ENCODE measurements at places on chromosomes 7 and 10.

GRCh38 chr7:142563470-142563869, 185.8 kb upstream of the PRSS1 start:
- DNase-seq: no peak

DNA sequence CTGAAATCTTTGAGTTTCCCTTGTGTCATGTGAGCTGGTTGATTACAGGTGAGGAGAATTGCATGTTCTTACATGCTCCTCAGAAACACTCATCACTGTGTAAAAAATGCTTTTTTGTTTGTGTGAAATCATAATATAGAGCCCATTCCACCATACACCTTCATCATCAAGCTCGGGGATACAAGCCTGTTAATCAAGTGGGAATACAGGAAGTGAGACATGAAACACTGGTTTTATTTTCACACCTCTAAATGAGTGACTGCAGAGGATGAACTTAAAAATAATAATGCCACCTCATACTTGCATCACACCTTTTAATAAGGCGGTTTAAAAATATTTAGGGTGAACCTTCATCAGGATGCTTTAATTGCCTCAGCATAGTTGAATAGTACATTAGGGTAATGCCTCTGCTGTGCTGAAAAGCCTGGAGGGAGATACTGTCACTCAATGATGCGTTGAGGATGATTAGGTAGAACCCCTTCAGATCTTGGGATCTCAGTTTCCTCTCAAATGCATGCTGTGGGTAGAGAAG, 164.6 kb downstream of the AUTS2 start:
- DNase-seq: no peak

DNA sequence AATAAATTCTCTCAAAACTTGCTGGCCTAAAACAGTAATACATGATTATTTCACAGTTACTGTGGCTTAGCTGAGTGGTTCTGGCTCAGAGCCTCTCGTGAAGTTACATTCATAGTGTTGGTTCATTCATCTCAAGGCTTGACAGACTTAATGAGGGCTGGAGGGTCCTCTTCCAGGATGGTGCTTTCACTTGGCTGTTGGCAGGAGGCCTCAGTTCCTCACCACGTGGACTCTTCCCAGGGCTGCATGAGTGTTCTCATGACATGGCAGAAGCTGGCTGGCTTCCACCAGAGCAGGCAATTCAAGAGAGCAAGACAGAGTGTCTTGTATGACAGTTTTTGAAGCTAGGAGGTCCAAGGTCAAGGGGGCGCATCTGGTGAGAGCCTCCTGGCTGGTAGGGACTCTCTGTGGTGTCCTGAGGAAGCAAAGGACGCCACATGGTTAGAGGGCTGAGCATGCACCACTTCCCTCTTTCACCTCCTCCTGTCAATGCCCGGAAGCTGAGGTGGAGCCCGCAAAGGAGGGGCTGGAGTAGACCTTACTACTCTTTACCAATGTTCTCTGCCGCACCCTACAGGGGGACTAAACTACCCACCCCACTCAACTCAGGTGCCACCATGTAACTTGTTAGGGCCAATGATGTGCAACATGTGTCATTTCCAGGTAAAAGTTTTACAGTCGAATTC, 58.2 kb upstream of the YAE1 start:
- DNase-seq: peak; percentile 68

GRCh38 chr7:92682903-92683539, 92.8 kb upstream of the FAM133B start:
- no peak for DNase-seq

DNA sequence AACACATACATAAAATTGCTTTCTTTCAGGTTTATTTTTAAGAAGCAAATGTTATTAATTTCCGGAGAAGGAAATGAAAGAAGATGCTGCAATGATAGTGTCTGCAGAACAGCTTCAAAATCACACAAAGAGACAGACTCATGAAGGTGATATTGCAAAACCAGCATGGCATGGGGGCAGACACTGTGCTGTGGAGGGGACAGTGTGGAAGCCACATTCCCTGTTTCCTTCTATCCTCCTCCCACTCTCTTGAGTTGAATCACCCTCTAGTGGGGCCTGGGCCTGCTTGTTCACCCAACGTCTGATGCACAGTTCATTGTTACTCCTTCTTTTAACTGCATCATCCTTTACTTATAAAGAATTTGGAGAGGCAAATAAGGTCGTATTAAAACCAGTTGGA, 104.0 kb upstream of the INSIG1 start:
- DNase-seq: no peak

DNA sequence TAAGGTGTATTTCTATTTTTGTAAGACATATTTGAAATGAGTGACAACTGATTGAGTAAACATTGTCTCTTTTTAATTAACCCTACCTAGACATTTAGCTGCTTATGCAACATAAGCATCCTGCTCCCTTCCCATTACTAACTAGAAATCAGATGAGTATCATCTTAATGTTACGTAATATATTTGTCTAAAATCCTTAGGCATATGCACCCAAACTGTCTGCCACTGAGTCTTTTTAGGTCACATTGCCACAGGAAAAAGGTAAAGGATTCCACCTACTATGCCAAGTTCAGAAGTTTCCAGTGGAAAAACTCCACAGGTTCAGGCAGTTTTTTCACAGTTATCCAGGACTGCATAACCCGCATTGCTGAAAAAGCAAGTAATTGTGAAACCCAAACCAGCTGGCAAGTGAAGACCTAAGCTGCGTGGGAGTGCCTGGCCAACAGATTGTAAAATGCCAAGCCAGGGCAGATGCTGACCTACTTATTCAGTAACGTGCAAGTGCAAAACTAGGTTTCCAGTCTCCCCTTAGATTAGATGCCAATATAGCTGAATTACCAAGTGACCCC, 983.7 kb downstream of the GATA3 start:
- DNase-seq: no peak

DNA sequence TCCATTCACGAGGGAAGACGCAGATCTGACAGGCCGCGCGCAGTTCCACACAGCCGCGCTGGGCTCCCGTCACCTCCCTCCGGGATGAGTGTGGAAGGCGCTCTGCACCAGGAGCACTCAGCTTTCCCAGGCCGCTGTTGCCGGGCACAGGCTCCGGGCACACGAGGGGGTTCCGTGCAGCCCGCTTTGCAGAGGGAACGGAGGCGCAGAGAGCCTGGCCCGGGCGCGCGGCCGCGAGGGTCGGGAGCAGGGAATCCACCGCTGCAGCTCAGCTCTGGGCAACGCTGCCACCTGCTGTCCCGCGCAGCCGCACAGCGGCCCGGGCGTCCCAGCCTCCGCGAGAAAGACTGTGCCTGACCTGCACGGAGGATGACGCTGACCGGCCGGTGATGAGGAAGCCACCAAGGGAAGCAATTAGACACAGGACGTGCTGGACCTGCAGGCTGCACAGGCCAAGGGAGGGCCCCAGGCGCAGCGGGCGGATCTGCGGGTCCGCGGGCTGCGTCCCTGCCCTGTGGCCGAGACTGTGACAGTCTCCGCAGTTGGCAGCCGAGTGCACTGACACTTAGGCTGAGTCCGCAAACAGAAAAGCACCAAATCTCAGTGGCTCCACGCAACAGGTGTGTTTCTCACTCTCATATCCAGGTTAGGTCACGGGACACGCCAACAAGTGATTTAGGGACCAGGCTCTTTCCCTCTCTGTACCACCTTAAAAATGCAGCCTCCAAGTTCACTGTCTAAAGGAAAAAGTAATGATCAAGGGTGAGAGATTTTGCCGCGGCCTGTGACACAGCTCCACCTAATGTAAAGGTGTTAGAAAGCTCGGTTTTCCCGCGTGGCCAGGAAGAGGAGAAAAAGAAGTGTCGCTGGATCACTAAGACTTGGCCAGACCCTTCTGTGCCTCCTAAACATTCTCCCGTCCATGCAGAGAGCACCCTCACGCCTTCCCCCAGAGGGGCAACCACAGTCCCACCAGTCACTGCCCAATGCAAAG, 94.5 kb downstream of the SEC61G start:
- no peak for DNase-seq

DNA sequence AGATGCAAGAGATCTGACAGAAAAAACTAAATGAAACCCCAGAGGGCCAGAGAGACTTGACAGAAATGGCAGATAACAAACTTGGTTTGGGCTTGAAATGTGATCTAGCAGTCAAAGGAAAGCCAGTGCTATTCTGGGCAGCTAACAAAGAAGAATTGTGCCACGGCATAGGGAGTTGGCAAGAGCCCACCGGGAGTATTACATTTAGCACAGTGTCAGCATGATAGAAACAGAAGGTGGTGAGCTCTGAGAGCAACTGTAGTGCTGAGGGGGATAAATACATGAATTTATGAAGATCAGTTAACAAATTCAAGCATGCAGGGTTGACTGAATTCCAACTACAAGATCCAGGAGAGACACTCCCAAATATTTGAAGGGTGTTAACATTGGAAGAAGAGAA, 91.1 kb downstream of the AHCYL2 start:
- peak; percentile 54 for DNase-seq

- no peak for DNase-seq
Measured at GRCh38 chr10:70573599-70574506, 28.7 kb downstream of the PRF1 start.

GRCh38 chr7:2644562-2645273, 12.9 kb downstream of the TTYH3 start:
- DNase-seq: no peak

DNA sequence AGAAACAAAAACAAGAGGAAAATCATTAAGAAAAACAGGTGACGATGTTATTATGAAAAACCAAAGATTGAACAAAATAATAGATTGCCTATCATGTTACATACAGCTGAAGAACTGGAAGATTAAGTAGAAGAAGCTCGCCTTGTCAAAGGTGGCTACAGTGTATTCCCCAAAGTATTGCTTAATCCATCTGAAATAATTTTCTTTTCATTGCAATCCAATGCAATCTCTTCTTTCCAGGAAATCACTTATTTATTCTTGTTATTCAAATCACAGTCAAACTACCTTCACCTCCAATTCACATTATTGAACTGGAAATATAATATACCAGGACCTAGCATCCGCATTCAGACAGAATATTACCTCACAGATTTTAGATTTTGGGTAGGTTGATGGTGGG, 235.9 kb downstream of the AHR start:
- DNase-seq: no peak

GRCh38 chr7:150368096-150368883, at the start of gene REPIN1:
Gene REPIN1, plus strand, starts transcription at chr7:150368822. Its CDS starts 890 bp downstream, at chr7:150369712.
- DNase-seq: peak; percentile 59

DNA sequence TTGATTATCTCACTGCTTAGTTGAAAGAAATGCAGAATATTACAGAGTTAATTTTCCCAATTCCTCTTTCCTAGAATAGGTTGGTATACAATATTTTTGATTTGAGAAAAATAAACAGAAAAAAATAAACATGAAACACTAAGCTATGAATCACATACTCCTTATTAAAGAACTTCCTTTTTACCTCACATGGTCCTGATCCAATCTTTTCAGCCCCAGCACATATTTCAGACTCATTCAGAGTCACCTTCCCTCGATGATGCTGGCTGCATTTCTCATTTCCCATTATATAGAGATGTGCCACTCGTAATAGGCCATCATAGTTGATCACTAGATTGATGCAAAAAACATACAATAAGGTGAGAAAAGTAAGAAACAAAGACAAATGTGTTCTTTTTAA, 64.6 kb downstream of the HGF start:
- no peak for DNase-seq

- DNase-seq: no peak
Measured at GRCh38 chr7:95960706-95961244, 188.4 kb downstream of the DYNC1I1 start.

- DNase-seq: no peak
Measured at GRCh38 chr10:54837479-54837878, 36.4 kb upstream of the PCDH15 start.

DNA sequence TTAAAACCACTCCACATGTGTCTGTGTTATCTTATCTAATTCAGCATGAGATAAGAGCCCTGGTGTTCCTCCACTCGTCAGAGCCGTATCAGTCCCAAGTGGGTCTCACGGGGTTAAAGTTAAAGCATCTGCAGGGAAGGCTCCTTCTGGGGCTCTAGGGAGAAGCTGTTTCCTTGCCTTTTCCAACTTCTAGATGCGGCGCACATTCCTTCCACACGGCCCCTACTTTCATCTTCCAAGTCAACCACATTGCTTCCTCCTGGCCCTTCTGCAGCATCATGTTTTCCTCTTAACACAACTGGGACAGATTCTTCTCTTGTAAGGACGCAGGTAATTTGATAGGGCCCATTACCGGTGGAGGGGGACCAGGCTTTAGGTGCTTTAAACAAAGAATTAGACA, 620.1 kb upstream of the DPP6 start:
- no peak for DNase-seq

GRCh38 chr7:94453898-94454297, 55.7 kb upstream of the CASD1 start:
- no peak for DNase-seq

- DNase-seq: no peak
Measured at GRCh38 chr7:24877790-24878311, 102.1 kb downstream of the OSBPL3 start.

DNA sequence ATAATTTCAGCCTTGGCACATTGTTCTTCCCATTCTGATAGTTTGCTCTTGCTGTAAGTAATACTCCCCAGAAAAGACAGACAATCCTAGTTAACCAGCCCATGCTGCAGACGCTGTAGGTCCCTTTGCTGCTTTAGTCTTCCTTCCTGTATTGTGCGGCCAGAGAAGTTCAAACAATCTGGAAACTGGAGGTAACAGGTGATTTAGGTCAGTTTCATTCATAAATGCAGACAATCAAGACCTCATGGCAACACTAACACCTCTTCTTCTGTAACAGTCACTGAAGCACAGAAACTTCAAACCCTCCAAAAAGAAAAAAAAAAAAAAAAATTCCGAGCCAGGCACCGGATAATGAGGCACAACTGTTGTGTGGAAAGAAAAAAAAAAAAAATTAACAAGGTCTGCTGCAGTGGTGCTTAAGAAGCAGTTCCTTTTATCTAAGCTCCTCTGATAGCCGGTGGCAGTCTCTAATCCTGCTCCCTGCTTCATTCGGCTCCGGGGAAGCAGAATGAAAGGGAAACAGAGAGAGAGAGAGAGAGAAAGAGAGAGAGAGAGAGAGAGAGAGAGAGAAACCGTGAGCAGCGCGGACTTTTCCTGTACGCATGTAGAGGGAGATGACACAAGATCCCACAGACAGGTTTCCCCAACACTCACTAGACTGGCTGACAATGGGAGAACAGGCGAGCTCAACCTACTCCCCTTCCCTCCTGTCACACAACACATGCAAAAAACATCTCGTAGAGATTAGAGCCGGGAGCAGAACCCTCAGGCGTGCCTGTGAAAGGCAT, at the start of gene SEMA3A:
Gene SEMA3A (minus strand): TSS at position 306 of the 788 bp plus-strand sequence. CDS start 203 bp downstream, at position 103.
- peak; percentile 49 for DNase-seq

DNA sequence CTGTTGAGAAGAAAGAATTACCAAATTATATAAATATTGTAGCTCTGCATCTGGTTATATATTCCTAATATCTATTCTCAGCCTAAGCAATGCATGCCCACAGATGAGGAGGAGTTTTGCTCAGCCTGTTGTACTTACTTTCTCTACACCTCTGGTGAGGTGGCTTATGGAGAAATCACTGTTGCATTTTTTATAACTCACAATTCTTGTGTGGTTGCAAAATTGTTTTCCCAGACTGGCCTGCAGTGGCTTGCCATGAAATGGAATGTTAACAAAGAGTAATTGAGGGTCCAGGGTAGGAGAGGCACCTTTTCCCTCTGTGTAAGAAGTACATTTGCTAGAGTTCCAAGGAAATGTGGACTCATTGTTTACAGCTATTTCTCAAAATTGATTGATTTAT, 202.0 kb upstream of the SEMA3E start:
- no peak for DNase-seq

Measured in NCI-H446 treated with DMSO at 0.1 percent for 48 hours (cell line).